Nephron progenitor cell (in vitro differentiated cells): ENCODE measurements at places on chromosomes 12 and 14.
A peak's percentile ranks its signal among the peaks of the same experiment; 100 is the strongest.

DNA sequence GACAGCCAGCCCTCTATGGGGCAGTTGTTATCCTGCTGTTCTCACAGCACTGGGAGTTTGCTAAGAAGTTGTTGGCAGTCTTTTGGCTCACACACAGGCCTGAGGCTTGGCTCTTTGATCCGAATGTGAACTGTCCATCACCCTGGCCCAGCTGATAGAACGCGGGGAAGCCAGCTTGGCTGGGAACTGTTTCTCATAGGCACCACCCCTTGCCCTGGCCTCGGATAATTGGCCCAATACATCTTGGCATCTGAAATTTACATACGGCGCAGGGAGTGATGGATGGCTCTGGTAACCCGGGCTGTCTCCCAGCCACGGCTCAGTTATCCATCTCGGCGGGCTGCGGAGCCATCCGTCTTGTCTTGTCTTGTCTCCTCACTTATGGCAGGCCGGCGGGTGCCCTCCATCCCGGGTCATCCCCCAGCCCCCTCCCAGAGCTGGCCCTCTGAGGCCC, 164.1 kb downstream of the PHETA1 start:
- peak; percentile 18 for DNase-seq

DNA sequence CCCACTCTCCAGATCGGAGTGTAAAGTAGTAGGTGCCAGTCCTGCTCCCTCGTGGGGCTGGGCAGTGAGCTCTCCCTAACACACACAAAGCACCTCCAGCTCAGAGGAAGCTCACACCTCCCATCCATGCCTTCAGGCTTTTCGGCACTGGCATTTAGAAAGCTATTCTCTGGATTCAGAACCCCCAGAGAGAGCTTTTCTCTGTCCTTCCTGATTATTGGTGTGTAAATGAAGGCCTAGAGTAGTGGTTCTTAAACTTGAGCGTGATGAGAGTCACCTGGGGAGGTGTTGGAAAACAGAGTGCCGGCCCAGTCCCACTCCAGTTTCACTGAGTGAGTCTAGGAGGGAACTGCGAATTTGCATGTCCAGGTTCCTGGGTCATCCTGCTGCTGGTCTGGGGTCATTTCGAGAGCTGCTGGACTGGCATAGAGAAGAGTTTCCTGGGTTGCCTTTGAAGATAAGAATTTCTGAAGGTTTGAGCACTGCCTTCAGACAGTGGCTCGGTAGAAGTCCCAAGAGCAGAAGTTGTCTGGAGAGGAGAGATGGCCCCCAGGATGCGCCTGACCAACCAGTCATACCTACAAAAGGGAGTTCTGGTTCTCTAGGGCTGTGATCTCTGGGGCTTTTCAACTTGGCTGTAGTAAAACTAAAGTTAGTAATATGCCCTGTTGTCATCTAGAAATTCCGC, 15.1 kb downstream of the CD9 start:
- no peak for DNase-seq

GRCh38 chr12:128705140-128705539, 118.6 kb downstream of the SLC15A4 start:
- no peak for DNase-seq

DNA sequence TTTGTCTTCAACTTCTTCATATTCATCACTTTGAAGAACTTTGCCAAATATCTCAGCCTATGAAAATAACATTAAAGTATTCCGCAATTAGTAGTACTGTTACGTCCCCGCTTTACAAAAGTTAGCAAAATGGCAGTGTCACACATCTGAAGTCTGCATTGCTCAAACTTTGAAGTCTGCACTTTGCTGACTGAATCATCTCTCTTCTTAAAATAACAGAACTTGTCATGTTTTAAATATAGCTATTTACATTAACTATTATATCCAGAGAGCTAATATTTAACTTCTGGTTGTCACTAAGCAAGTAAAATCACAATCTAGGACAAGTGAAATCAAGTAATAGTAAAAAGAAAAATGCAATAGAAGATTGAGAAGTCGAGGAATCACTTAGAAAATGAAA, 34.5 kb downstream of the IPO8 start:
- DNase-seq: no peak
